ENCODE measurements at places on chromosomes 5 and 9.

GRCh38 chr5:176870110-176870591 is 29.0 kb downstream of the HK3 start:
- no peak for DNase-seq

DNA sequence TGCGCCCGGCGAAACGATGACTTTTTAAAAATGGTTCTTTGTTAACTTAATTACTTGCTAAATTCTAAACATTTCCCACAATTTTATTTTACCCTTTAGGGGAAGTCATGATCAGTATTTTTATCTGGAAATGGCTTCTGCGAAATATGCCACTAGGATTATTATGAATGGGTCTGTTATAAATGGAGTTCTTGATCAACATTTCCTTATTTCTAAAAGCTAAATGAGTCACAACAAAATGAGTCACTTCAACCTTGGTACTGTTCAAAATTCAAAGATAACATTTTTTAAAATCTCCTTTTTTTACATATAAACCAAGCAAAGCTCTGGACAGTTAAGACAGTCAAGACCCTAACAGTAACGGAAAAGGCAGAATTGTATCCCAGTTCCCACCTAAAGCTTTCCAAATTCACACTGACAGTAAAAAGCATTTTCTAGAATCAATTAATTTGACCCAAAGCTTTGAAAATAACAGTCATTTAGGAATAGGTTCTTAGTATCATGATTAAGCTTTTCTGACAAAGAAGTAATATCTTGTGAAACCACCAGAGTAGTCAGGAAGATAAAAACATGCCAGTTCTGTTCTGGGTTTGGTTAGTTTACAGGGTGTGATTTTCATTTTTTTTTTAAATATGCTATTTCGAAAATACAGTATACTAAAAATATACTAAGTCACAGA is 81.7 kb downstream of the LHFPL2 start:
- no peak for DNase-seq

GRCh38 chr9:112542593-112543292 is 56.1 kb downstream of the KIAA1958 start:
- no peak for DNase-seq

DNA sequence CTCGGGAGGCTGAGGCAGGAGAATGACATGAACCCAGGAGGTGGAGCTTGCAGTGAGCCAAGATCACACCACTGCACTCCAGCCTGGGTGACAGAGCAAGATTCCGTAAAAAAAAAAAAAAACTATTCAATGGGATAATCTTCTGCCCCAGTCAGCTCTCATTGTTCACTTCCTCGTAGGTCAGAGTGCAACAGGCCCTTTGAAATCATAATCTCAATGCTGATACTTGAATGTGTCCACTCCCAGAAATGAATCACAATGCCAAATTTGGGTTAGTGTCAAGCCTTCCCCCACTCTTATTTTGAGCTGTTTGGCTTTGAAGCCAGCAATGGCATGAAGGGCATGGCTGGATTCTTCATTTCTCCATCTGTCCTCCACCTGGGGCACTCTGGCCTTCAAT is 610.3 kb upstream of the KLF4 start:
- no peak for DNase-seq

GRCh38 chr5:3428334-3428733 is 167.3 kb upstream of the IRX1 start:
- no peak for DNase-seq

- DNase-seq = no peak
These were observed 8.7 kb downstream of the FAM193B start for GRCh38 chr5:177545487-177546257.

DNA sequence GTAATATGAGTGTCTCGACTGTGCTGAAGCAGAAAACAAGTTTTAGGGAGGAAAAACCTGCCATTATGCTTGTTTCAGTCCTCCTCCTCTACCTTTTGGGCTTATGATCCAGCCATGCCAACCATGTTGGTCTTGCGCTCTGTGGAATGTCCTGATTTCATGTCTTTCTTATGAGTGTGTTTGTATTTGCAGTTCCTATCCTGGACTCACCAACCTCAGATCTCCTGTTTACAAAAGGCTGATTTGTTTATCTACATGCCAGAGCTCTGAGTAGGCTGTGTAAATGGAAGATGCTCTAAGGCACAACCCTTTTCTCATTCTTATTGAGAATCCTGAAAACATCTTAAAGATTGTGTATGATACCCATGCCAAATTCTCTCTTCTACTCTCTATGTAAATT is 138.6 kb downstream of the ARHGEF28 start:
- DNase-seq = no peak

GRCh38 chr9:108476574-108476973 is 379.2 kb downstream of the ACTL7B start:
- DNase-seq = no peak

DNA sequence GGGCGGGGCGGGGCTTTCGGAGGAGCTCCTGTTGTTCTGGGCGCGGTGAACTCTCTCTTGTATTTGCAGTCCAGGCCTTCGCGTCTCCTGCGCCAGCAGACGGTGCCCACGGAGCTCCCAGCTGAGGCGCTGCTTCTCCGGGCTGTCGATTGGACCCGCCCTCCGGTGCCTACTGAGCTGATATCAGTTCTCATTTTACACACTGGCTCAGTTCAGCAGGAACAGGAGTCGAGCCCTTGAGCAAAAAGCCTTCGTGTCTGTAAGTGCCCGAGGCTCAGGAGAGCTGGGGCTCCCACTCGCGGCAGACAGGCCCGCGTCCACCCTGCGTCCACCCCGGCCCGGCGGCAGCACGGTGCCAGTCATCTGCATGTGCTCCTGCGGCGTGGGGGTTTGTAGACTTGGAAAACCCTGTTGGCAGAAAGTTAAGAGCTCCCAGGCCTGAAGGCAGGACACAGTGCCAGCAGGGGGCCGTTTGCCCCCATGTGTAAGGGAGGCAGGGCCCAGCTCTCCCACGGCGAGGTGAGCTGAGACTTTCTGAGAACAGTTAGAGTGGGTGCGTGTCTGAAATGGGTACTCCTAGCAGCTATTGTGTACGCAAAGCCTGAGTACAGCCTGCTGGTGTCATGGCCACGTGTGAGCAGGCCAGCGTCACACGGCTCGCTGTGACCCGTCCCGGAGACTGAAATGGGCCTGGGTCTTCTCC is 231.5 kb downstream of the FANCC start:
- peak; percentile 67 for DNase-seq

Measured in NCI-H2107 (cell line).